ENCODE measurements at places on chromosomes 2 and 18. TPM values are rescaled to one million over a fixed set of nuclear protein-coding genes. Genes with fewer than 3 reads are reported as not detected.

The LYG1 gene
- not detected for polyA plus RNA-seq

The GPR45 gene
- not detected for polyA plus RNA-seq

The CCDC85A gene
- polyA plus RNA-seq = 0.19 TPM

The SPP2 gene
- not detected for polyA plus RNA-seq

The LYPD6 gene
- polyA plus RNA-seq = 0.93 TPM

The MROH2A gene
- polyA plus RNA-seq = not detected

The DPP4 gene
- 0.11 TPM for polyA plus RNA-seq

The RTKN gene
- polyA plus RNA-seq = not detected

The ECEL1 gene
- polyA plus RNA-seq = not detected

The GALNT5 gene
- 0.12 TPM for polyA plus RNA-seq

The COL6A3 gene
- polyA plus RNA-seq = 0.03 TPM

The CTAGE1 gene
- polyA plus RNA-seq = not detected

The SAG gene
- not detected for polyA plus RNA-seq

The AGXT gene
- polyA plus RNA-seq = not detected

The ANKRD29 gene
- 27.0 TPM for polyA plus RNA-seq

The SLC14A1 gene
- polyA plus RNA-seq = not detected

The NOSTRIN gene
- 7.5 TPM for polyA plus RNA-seq

The IL36A gene
- polyA plus RNA-seq = not detected

The ERICH2 gene
- 23.4 TPM for polyA plus RNA-seq

The TGFA gene
- 0.55 TPM for polyA plus RNA-seq

The GCKR gene
- polyA plus RNA-seq = not detected

The DNAJB2 gene
- polyA plus RNA-seq = 37.3 TPM

The UGT1A3 gene
- polyA plus RNA-seq = not detected

The SERTAD2 gene
- polyA plus RNA-seq = 1.7 TPM

The GKN2 gene
- polyA plus RNA-seq = not detected

The LYPD1 gene
- 1.6 TPM for polyA plus RNA-seq

The MARCHF4 gene
- polyA plus RNA-seq = 0.17 TPM

The M1AP gene
- polyA plus RNA-seq = 8.3 TPM

The DGKD gene
- polyA plus RNA-seq = 2.3 TPM

The ST6GAL2 gene
- polyA plus RNA-seq = 15.0 TPM

The MALL gene
- polyA plus RNA-seq = not detected

The ACVR1C gene
- 2.6 TPM for polyA plus RNA-seq

The LRRFIP1 gene
- 47.5 TPM for polyA plus RNA-seq

The FAM110C gene
- 2.0 TPM for polyA plus RNA-seq

The GNLY gene
- not detected for polyA plus RNA-seq

The CAVIN2 gene
- polyA plus RNA-seq = 0.55 TPM

The TCF7L1 gene
- 1.3 TPM for polyA plus RNA-seq

The LRATD1 gene
- polyA plus RNA-seq = 1.2 TPM

The REG3A gene
- polyA plus RNA-seq = not detected

The HOXD9 gene
- not detected for polyA plus RNA-seq

The DSC2 gene
- 0.06 TPM for polyA plus RNA-seq

The NLRC4 gene
- polyA plus RNA-seq = 0.84 TPM

The HOXD3 gene
- polyA plus RNA-seq = not detected

The SANBR gene
- polyA plus RNA-seq = 12.2 TPM

The G6PC2 gene
- polyA plus RNA-seq = not detected

The RAMP1 gene
- polyA plus RNA-seq = 38.6 TPM

The METTL8 gene
- 17.0 TPM for polyA plus RNA-seq

The POLR1B gene
- 12.1 TPM for polyA plus RNA-seq

The TLX2 gene
- not detected for polyA plus RNA-seq

The VIT gene
- polyA plus RNA-seq = 6.9 TPM

The CNDP2 gene
- 54.6 TPM for polyA plus RNA-seq

The KCNF1 gene
- polyA plus RNA-seq = 3.4 TPM

The GPR75 gene
- 1.5 TPM for polyA plus RNA-seq

The BMP10 gene
- polyA plus RNA-seq = not detected

The FRZB gene
- polyA plus RNA-seq = 2.3 TPM

The IGFBP5 gene
- 2.0 TPM for polyA plus RNA-seq

The SMAD7 gene
- polyA plus RNA-seq = 2.0 TPM

Data from Purkinje cell (primary cell).